Panc1 (cell line): ENCODE measurements at places on chromosomes 5 and 9. TPM values are rescaled to one million over a fixed set of nuclear protein-coding genes. Genes with fewer than 3 reads are reported as not detected.

DNA sequence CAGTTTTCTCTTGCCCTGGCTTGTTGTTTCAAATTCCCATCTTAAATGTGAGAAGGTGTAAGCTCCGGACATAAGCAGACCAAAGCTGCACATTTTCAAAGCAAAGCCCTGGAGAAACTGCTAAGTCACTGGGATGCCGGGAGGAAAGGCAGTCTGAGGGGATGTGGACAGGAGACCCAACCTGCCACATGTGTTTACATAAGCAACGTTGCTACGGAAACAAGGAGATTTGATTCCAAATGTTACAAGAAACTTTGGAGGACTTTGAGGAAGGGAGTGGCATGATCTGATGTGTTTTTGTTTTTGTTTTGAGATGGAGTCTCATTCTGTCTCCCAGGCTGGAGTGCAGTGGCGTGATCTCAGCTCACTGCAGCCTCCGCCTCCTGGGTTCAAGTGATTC is 25.7 kb upstream of the INSYN2B start:
- H3K36me3 ChIP-seq: no peaks in the 10 kb centered on the region
- DNase-seq: no peak
- H3K27ac ChIP-seq: no peak overlapping the region

DNA sequence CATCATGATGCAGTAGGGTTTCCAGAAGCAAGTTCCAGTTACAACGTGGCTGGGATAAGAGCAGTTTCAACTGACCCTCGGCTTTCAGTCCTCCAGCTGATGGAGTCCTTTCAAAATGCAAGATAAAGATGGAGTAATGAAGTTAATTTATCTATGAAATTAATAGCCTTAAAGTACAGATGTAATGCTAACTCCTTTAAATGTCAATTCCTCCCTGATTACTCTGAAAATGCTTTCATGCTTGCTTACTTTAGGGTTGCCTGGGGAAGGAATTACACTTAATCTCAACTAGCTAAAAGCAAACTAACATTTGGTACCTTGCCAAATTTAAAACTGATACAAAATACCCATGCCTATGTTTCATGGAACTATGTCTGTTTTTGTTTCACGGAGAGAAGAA is 178.4 kb downstream of the KIAA0825 start:
- no peak overlapping the region for H3K4me3 ChIP-seq
- H3K36me3 ChIP-seq: no peaks in the 10 kb centered on the region
- no peaks in the 10 kb centered on the region for H3K4me1 ChIP-seq
- no peaks in the 10 kb centered on the region for H3K27me3 ChIP-seq

DNA sequence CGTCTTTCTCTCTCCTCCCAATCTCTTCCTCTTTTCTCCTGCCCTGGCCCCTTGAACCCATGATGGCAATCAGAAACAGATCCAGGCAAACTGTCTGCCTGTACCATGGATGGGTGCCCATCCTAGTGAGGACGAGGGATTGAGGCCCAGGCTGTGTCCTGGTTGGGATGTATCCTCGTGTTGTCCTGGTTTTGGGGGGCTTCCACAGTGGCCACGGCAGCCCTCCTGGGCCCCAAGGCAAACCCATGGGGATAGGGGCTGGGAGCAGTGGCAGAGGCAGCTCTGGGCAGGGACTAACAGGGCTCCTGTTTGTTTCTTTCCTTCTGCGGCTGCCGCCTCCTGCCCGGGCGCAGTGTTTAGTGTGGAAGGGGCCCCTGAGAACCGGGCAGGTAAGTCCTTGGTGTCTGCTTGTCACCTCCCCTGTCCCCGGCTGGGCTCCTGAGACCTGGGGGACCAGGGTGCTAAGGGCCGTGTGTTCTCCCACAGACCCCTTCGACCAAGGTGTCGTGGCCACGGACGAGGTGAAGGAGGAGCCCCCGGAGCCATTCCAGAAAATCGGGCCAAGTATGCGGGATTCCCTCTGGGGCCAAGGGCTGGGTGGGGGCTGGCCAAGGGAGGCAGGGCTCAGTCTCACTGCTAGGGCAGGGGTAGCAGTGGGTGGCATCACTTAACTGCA is 70.0 kb downstream of the AMBP start:
- no peak overlapping the region for H3K27ac ChIP-seq
- no peaks in the 10 kb centered on the region for H3K36me3 ChIP-seq
- DNase-seq: no peak
- no peaks in the 10 kb centered on the region for H3K27me3 ChIP-seq

DNA sequence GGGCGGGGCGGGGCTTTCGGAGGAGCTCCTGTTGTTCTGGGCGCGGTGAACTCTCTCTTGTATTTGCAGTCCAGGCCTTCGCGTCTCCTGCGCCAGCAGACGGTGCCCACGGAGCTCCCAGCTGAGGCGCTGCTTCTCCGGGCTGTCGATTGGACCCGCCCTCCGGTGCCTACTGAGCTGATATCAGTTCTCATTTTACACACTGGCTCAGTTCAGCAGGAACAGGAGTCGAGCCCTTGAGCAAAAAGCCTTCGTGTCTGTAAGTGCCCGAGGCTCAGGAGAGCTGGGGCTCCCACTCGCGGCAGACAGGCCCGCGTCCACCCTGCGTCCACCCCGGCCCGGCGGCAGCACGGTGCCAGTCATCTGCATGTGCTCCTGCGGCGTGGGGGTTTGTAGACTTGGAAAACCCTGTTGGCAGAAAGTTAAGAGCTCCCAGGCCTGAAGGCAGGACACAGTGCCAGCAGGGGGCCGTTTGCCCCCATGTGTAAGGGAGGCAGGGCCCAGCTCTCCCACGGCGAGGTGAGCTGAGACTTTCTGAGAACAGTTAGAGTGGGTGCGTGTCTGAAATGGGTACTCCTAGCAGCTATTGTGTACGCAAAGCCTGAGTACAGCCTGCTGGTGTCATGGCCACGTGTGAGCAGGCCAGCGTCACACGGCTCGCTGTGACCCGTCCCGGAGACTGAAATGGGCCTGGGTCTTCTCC is 231.5 kb downstream of the FANCC start:
- DNase-seq: no peak
- no peaks in the 10 kb centered on the region; the same call in 1 of the 2 replicates for H3K36me3 ChIP-seq
- no peaks in the 10 kb centered on the region for H3K27me3 ChIP-seq
- no peak overlapping the region for H3K4me3 ChIP-seq
- H3K4me1 ChIP-seq: peaks cover 26% of the 10 kb centered on the region

DNA sequence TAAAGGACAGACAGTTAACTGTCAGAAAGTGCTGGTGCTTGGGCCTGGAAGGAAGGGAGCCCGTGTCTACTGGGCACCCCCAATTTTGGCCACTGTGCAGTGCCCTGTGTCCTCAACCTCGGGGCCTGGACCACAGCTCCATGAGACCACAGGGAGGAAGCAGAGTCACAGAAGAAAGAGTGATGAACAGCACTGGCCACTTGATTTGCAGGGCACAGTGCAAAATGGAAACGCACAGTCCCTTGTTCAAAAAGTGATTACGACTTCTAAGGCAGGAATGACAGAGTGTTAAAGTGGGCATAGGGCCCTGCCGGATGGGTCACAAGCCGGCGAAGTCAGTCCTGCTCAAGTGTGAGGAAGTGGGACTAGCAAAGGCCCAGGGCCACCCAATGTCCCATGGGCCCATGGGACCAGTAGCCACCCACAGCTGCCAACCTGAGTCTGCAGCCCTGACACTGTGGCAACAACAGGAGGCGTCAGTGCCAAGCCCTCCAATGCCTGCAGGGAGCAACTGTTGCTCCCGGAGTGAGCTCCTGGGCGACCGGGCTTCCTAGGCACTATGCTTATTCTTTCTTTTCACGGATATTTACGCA is 85.4 kb downstream of the ADAMTS2 start:
- no peaks in the 10 kb centered on the region for H3K36me3 ChIP-seq
- no peak overlapping the region for H3K27ac ChIP-seq
- H3K4me3 ChIP-seq: no peak overlapping the region

- no peak overlapping the region for H3K27ac ChIP-seq
- H3K36me3 ChIP-seq: no peaks in the 10 kb centered on the region
- no peaks in the 10 kb centered on the region for H3K4me1 ChIP-seq
- DNase-seq: no peak
- H3K27me3 ChIP-seq: no peaks in the 10 kb centered on the region
Observed at GRCh38 chr5:30331534-30331933, 862.0 kb upstream of the CDH6 start.

GRCh38 chr9:18756712-18757125 is 276.3 kb downstream of the SAXO1 start:
- H3K27ac ChIP-seq: no peak overlapping the region
- no peak for DNase-seq
- H3K36me3 ChIP-seq: no peaks in the 10 kb centered on the region
- no peak overlapping the region for H3K4me3 ChIP-seq
- H3K4me1 ChIP-seq: no peaks in the 10 kb centered on the region
- H3K27me3 ChIP-seq: no peaks in the 10 kb centered on the region

GRCh38 chr5:41788941-41789368 is 81.3 kb downstream of the OXCT1 start:
- no peaks in the 10 kb centered on the region; the same call in none of the 2 replicates for H3K4me1 ChIP-seq
- H3K27ac ChIP-seq: no peak overlapping the region
- H3K27me3 ChIP-seq: no peaks in the 10 kb centered on the region
- no peak for DNase-seq
- H3K4me3 ChIP-seq: no peak overlapping the region
- H3K36me3 ChIP-seq: no peaks in the 10 kb centered on the region

DNA sequence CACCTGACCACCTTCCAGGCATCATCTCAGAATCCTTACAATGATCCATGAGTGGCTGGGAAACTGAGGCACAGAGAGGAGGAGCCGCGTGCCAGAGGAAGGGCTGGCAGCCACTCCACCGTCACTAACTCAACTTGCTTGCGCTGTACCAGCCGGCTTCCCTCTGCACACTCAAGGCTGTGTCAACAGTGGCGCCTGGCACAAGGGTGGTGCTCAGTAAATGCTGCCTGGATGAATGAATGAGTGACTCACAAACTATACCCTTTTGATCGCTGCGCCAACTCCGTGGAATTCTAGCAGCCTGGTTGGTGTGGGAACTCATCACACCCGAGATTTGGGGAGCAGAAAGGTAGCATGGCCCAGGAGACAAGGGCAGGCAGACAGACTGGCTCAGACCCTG is 21.9 kb downstream of the PRRX2 start:
- H3K27me3 ChIP-seq: no peaks in the 10 kb centered on the region
- no peaks in the 10 kb centered on the region for H3K4me1 ChIP-seq
- H3K27ac ChIP-seq: no peak overlapping the region
- DNase-seq: no peak
- no peak overlapping the region for H3K4me3 ChIP-seq
- H3K36me3 ChIP-seq: no peaks in the 10 kb centered on the region

DNA sequence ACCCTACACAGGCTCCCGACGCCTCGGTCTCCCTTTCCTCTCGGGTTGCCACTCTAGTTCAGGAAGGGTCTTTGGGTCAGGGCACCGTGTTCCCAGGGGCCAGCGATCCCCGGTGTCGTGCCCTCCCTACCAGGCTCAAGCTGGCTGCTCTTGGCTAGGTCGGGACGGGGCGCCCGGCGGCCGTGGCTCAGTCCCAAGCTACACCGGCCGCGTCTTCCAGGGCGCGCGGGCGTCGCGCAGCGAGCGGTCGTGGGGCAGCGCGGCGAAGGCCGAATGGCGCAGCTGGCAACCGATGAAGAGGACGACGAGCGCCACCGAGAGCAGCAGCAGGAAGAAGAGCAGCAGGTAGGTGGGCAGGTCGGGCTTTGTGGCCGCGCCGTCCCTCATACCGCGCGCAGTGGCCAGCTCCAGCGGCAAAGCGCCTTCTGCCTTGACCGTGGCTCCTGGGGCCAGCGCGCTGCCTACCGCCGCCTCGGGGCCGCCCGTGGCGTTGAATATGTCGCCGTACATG is 892 bp downstream of the SMIM32 start:
- no peaks in the 10 kb centered on the region; the same call in 1 of the 2 replicates for H3K27me3 ChIP-seq
- peaks cover 6% of the 10 kb centered on the region; the same call in 1 of the 2 replicates for H3K4me1 ChIP-seq
- no peaks in the 10 kb centered on the region for H3K36me3 ChIP-seq
- DNase-seq: no peak
- H3K4me3 ChIP-seq: peak overlapping the region; percentile 41
- H3K27ac ChIP-seq: 0 out of 2 replicates have a peak overlapping the region, but pooled peaks have one; percentile 14

The CBY3 gene
- 0.39 TPM for total RNA-seq

The CKMT2 gene
- total RNA-seq: not detected

- H3K4me3 ChIP-seq: no peak overlapping the region
- no peaks in the 10 kb centered on the region for H3K36me3 ChIP-seq
- no peaks in the 10 kb centered on the region for H3K27me3 ChIP-seq
- no peak overlapping the region for H3K27ac ChIP-seq
- no peaks in the 10 kb centered on the region for H3K4me1 ChIP-seq
Observed at GRCh38 chr9:69905851-69906250, 85.2 kb downstream of the CFAP95 start.

The SLC25A48 gene
- not detected for total RNA-seq

The PARP8 gene
- total RNA-seq: 20.2 TPM

The TSC1 gene
- total RNA-seq: 27.4 TPM

DNA sequence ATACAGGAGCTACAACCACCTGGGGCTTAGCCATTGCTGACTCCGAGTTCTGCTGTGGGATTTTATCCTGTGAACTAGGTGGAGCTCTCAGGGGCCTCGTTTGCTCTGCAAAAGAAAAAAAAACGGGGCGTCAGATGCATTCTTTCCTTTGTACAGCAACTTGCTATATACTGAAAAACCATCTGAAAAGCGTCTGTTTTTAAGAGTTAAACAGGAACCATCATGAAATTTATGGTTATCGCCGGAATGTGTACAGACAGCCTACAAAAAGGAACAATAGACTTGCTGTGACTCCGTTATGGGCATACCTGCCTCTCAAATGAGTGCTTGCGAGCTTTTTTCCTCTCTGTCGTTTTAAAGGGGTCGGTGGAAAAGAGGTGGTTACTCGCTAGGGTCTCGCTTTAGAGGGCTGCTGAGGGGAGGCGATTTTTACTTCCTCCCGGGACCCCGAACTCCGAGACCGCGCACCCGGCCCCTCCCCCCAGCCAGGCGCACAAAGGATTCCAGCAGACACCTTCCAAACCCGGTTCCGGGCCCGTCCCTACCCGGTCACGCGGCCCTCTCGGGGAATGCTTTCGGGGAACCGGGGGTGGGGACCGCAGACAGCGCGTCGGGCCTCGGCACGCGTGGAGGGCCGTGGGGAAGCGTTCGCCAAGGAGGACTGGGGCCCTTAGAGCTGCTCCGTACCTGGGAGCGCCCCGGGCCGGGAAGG is 826 bp downstream of the PAIP1 start:
- H3K4me3 ChIP-seq: peak overlapping the region; percentile 83
- peaks cover 35% of the 10 kb centered on the region for H3K36me3 ChIP-seq
- H3K27ac ChIP-seq: peak overlapping the region; percentile 95
- DNase-seq: peak; percentile 33
- H3K27me3 ChIP-seq: no peaks in the 10 kb centered on the region

- no peaks in the 10 kb centered on the region for H3K4me1 ChIP-seq
- H3K27me3 ChIP-seq: no peaks in the 10 kb centered on the region
- no peak for DNase-seq
- no peak overlapping the region for H3K27ac ChIP-seq
Observed at GRCh38 chr5:65820373-65820772, 98.4 kb downstream of the NLN start.

- H3K4me1 ChIP-seq: no peaks in the 10 kb centered on the region
- no peaks in the 10 kb centered on the region for H3K36me3 ChIP-seq
- H3K4me3 ChIP-seq: no peak overlapping the region
- H3K27me3 ChIP-seq: no peaks in the 10 kb centered on the region
- no peak overlapping the region for H3K27ac ChIP-seq
Observed at GRCh38 chr5:106321242-106321641, 1349.5 kb downstream of the EFNA5 start.
